ENCODE measurements at places on chromosomes 5 and 9.

- no peak for DNase-seq
Measured at GRCh38 chr9:114669961-114670360, 12.0 kb downstream of the TEX48 start.

DNA sequence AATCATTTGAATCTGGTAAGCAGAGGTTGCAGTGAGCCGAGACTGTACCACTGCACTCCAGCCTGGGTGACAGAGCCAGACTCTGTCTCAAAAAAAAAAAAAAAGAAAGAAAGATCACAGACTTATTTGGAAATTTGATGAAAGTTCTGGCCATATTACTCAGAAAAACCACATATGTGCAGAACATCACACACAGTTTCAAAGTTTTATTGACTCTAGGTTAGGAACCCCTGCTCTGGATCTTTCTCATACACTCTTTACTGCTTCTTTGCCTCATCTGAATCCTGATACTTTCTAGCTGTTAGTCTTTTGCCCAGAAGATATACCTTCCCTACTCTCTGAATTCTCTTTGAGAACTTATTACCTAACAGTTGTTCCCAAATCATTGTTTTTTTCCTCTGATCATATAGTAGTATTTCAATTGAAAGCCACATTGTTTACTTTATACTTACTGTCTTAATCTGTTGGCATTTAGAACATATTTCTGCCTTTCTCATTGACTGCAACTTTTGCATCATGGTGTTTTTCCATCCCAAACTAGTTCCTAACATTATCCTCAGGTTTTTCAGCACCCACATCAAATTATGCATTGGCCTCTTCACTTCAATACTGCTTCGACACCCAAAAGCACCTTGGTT lies 68.7 kb downstream of the LNPEP start:
- DNase-seq: no peak

DNA sequence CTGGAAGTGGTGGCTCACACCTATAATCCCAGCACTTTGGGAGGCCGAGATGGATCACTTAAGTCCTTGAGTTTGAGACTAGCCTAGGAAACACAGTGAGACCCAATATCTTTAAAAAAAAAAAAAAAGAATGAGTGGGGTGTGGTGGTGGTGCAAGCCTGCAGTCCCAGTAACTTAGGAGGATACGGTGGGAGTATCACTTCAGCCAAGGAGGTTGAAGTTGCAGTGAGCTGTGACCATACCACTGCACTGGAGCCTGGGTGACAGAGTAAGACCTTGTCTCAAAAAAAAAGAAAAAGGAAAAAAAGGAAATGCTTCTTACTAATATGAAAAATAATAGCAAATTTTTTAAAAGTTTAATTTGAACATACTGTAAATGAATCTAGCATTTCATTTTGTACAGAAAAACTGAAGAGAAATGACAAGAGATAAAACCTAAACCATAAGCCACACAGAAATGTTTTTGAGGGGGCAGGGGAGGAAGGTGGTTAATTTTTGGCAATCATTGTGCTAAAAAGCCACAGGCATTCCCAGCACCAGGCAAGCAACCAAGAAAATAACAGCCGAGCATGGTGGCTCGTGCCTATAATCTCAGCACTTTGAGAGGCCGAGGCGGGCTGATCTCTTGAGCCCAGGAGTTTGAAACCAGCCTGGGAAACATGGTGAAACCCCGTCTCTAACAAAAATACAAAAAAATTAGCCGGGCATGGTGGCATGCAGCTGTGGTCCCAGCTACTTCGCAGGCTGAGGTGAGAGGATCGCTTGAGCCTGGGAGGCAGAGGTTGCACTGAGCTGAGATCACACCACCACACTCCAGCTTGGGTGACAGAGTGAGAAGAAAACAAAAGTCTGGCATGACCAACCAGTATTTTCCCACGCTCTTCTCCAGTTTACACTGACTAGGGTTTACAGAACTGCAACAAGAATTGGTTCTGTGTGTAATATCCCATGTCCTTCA lies 114.5 kb upstream of the NR5A1 start:
- no peak for DNase-seq

GRCh38 chr5:75433814-75434506 lies 77.5 kb downstream of the CERT1 start:
- no peak for DNase-seq

- no peak for DNase-seq
Measured at GRCh38 chr5:160649304-160649703, 202.7 kb downstream of the ATP10B start.

All from stimulated activated CD8-positive, alpha-beta memory T cell treated with anti-CD3 and anti-CD28 coated beads, Interleukin-15, amount 100 ng/mL, for 48 hours (primary cell).